ENCODE measurements at places on chromosomes 6 and 20.

GRCh38 chr6:148521586-148521985 is 178.9 kb downstream of the SASH1 start:
- DNase-seq, result no peak

DNA sequence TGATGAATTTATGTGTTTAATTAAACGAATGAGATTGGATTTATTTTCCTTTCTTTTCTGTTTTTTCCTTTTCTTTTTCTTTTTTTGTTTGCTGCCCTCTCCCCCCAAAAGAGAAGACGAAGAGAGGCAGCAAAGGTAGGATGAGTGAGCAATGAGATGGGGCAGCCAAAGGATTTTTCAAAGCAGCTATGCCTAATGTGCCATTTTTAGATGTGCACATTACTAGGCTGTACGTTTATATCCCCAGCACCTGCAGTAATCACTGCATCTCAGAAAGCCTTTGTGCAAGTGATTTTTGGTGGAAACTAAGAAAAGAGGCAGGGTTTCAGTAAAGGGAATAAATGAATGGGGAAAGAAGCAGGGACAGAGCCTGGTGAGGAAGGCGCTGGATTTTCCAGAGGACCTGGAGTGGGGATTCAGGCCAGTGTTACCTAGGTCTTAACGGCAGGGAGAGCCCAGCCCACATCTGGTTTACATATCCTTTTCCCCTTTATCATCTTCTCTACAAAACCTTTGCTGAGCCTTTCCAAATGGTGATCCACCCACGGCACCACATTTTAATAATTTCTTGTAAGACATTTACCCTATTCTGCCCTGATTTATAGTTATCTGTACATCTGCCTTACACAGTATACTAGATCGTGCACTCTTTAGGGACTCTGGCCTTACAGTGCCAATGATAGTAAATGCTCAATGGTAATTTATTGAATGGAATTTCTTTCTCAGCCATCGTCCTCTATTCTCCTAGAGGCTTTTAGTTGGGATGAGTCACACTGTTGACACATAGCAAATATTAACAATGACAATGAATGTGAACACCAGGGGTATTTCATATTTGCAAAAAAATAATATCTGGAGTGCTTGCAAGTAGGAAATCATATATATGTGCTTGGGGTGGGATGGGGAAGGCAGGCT is 38.3 kb upstream of the ATXN1 start:
- DNase-seq, result no peak

GRCh38 chr20:63738687-63739129 is 868 bp upstream of the SLC2A4RG start:
- DNase-seq, result peak; percentile 72

GRCh38 chr6:67009818-67010217 is 1302.8 kb upstream of the EYS start:
- DNase-seq, result no peak

DNA sequence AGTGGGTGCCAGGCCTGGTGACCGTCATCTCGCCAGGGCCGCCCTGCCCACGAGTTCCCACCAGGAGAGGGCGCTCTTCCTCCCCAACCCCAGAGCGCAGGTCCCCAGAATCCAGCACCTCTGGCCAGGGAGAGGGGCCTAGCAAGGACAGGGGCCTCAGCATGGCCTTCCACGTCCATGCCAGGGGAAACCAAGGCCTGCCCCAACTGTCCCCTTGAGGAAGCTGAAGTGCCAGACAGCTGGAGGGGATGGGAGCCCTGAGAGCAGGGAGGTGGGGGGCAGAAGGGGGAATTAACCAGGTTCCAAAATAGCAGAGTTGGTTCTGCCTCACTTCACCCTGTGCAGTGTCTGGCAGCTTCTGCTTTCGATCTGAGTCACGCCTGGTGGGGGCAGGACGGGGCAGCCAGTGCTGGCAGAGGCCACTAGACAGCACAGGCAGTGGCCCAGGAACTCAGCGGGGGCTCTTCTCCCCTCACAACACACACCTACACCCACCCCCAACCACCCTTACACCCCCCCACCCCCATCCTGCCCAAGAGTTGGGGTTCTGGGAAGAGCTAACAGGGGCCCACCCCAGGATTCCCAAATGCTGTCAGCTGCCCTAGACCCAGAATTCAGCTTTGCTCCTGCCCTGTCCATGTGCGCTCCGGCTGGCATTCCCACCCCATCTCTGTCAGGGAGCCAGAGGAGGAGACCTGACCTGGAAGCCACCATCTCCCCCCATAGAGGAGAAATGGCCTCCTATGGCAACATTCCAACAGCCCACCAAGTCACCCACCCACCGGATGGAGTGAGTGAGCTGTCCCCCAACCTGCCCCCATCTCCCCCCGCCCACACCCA is 29.2 kb downstream of the TFEB start:
- peak; percentile 65 for DNase-seq

GRCh38 chr6:76264468-76264867 is 192.0 kb upstream of the IMPG1 start:
- DNase-seq, result no peak

- DNase-seq, result no peak
Measured at GRCh38 chr20:62299666-62300236, 3.0 kb upstream of the ADRM1 start.

DNA sequence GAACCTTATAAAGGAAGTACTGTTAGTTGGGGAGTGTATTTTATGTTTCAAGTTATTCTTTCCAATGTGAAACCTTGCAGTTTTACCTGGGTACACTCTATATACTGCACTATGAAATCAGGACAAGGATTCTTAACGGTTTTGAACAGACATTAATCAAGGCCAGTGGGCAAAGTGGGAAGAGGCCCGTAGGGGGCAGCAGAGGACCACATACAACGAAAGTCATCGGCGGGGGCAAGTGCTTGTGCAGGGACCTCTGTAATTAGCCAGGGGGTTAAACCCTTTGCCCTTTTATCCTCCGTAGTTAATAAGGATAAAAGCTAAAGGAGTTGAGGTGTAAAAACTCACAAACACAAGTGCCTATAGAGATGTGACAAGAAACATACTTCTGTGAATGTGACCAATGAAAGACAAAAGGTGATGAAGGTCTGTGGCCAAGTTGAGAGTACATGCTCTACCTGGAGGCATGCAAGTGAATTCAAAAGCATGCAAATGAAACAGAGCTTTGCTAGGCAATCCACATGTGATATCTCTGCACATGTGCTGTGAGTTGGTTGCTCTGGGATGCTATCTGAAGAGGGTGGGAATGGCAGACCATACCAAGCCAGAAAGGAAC is 392.7 kb upstream of the MAN1A1 start:
- DNase-seq, result peak; percentile 69

GRCh38 chr20:18632196-18632789 is 44.4 kb downstream of the DTD1 start:
- peak; percentile 81 for DNase-seq

DNA sequence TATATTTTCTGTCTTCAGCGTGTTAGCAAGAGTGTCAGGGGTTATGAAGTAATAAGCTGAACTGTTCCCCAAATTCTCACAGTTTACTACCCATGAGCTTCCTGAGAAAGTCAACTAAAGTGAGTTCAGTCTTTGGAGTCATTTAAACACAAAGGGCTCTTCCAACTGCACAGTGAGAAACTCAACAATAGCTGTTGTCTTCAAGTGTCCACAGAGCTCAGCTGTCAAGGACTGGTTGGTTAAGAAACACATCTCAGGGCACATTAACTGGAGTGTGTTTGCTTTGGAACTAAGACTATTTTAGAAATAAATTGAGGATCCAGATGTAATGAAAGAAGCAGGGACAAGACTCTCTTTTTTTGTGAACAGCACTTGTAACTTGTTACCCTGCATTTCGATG is 241.4 kb upstream of the SOX4 start:
- DNase-seq, result no peak

- no peak for DNase-seq
Measured at GRCh38 chr20:57470666-57471495, 54.1 kb downstream of the CTCFL start.

- no peak for DNase-seq
Measured at GRCh38 chr6:38915205-38915925, 133.2 kb upstream of the GLP1R start.

DNA sequence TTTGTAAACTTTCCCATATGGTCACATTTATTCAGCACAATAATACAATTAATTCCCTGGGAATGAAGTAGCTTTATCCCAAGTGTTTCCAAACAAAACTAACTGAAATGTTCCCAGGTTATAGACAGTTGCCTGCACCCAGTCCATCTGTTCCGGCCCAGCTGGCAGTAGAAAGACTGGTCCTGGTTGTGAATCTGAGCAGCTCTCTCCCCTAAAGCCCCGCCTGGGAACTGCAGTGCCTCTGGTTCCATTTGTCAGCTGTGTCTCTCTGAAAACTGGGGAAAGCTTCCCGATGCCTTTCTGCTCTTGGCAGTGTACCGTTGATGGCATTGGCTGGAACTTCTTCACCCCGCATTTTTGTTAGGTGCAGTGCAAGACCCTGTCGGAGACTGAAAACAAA is 8.7 kb downstream of the MTHFD1L start:
- no peak for DNase-seq

DNA sequence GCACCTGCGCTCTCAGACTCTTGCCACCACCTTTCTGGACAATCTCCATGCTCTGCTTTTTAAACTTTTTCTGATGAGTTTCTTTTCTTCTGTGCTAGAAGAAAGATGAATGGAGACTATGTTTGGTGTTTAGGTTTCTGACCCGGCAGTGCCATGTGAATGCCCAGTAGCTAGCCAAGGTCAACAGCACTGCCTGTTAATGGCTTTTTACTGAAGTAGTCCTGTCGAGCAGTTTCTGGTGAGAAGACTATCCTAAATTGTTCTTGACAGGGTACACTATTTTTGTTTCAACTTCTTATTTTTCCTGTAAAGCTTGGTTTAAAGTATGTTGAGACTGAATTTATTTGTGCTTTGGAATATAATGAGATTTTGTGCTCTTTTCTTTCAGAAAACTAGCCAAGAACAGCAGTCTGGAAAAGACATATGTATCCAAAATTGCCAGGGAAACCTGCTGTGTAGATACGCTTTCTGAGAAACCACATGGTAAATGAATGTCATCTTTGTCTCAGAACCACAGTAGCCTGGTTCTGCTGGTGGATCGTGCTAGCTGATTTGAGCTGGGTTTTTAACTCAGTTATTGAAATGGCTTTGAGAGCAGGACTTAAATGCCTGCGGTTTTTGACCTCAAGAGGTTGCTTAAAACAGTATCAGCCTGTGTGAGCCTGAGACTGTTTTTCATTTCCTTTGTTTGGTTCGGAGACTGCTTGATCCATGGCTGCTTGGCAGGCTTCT is 48.1 kb downstream of the KCNS1 start:
- no peak for DNase-seq

DNA sequence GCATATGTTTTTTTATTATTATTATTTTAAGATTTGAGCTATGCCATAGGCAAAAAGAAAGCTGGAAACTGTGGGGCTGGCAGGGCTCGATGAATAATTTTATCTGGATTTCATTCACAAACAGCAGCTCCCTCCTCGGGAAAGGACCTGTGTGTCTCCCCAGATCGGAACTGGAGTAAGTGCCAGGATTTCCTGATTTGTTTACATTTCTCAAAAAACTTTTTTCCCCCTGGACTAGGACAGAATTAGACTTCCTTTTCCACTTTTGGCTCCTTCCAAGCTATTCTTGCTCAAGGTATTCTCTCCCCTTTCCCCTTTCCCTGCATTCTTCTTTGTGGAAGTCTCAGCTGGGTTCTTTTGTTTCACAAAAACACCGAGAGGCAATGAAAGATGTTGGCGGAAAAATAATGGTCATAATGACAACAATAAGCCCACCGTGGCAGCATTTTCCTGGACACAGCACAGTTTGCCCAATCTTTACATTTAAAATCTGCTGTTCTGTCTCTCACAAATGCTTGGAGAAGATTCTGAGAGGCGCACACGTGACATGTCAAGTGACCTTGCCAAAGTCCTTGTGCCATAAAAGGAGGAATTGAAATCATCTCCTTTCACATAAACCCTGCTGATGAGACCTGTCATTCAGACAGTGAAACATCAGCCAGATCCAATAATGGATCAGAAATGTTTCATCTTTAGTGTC is 85.8 kb upstream of the PREP start:
- no peak for DNase-seq

DNA sequence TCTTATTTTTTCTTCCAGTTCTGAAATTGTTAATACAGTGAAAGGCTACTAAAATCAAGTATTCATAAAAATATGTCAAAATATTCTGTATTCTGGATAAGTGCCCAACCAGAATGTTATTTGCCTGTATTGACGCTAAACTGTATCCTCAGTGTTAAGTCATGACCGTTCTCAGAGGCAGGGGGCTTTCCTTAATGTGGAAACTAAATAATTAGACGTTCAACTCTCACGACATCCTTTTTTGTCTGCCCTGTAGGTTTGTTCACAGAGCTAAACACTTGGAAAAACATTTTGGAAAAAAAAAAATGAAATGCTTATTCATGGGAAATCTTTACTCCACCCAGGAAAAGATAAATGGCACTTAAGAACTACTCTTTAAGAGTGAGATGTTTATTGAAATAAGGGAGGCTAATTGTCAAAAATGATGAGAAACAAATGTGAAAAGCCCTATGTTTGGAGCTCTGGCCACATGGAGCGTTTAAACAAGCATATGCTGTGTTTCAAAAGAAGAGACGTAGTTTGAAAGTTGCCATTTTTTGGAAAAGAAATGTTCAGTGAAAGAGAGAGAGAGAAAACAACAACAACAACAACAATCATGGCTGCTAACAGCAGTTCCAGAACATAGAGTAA is 453.1 kb upstream of the MARCKS start:
- DNase-seq, result no peak

DNA sequence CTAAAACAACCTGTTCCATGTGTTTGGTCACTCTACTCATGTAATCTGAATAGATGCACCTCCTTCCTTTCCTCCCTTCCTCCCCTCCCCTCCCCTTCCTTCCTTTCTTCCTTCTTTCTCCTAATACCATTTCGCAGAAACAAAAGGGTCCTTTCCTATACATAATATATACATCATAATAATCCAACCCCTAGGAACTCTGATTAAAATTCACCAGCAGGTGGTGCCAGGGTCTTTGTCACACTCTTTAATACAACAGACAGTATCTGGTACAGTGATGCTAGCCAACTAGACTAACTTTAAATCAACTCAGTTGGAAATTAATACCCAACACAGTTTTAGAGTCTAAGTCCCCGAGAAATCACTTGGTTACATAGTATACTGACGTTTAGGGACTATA is 181.2 kb upstream of the SHLD1 start:
- no peak for DNase-seq

GRCh38 chr6:73699676-73700459 is 3.9 kb downstream of the CD109 start:
- DNase-seq, result no peak

DNA sequence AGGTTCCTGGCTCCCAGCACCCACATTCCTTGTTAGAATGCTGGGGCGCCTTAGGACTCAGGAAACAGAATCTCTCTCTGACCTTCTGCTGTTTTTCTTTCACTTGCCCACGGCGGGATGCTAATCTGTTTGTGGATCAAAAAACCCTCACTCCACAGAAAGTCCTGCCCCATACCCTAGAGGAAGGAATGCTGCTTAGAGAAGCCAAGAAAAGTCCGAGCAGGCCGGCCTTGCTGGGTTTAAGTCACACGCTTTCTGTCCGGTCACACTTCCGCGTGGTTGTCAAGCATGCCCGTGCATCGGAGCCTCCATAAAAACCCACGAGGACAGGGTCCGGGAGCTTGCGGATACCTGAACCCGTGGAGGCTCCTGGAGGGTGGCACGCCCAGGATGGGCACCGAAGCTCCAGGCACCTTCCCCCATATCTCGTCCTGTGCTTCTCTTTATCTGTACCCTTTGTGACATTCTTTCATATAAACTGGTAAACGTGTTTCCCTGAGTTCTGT is 223.1 kb downstream of the NRN1 start:
- no peak for DNase-seq

GRCh38 chr6:107653861-107654394 is 164.0 kb downstream of the SOBP start:
- DNase-seq, result no peak

- no peak for DNase-seq
Measured at GRCh38 chr6:82415820-82416219, 52.2 kb downstream of the TPBG start.

GRCh38 chr6:2639896-2640295 is 110.8 kb downstream of the MYLK4 start:
- no peak for DNase-seq

Measured in right forelimb (tissue), 1 donor.